Stimulated activated CD4-positive, alpha-beta T cell treated with anti-CD3 and anti-CD28 coated beads, TNF-alpha, amount 100 ng/mL, for 1 hour (primary cell): ENCODE measurements at places on chromosomes 6 and 20.

DNA sequence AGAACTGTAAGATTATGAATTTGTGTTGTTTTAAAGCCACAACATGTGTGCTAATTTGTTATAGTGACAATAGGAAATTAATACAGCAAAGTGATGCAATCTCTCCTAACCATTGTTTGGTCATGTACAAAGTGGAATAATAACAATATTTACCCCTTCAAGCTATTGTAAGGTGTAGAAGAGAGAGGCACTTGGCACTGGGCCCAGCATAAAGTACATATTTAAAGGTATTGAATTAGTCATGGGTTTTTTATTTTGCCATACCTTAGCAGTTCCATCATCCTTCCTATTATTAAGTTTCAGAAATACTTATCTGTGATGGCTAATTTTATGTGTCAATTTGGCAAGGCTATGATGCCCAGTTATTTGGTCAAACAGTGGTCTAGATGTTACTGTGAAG is 322.4 kb upstream of the TSHZ2 start:
- no peak for DNase-seq

DNA sequence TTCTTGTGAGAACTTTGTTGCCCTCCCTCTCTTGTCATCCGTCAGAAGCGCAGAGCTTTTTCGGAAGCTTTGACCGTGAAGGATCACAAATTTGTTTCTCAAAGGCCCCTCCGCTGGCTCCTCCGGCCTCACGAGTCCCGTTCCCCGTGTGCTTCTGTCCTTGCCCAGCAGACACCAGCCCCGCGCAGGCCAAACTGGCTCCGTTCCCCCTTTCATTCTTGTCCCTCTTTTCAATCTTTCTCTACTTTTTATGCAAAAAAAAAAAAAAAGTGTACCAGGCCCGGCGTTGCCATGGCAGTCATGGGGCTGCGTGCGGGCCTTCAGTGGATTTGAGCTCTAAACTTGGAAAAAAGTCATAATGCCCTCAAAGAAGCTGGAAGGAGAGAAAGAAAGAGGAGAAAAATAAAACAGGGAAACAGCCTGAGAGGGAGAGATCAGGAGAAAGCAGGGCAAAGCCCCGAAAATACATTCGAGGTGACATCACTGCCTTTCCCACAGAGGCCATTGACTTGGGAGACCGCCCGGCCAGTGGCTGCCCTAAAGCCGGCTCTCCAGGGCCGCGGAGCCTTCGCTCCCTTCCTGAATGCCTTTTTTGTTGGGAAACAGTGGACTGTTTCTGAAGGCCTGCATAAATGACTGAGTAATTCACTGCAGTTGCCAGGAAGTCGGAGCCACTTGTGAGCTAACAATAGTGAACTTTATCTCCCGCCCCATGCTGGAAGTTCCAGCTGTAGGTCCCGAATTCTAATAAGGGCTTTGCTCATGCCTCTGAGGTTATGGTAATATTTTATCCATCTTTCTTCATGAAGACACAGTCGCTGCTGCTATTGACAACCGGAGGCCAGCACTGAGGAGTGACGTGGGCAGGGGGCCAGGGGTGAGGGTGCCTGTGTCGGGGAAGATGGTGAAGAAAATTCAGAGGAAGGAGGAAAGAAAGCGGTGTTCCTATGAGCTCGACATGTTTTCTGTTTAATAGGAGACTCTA is 670.9 kb downstream of the QKI start:
- no peak for DNase-seq

- DNase-seq, result no peak
Measured at GRCh38 chr20:4795394-4795793, 73.7 kb downstream of the PRND start.

- no peak for DNase-seq
Measured at GRCh38 chr20:38143238-38143645, 21.8 kb downstream of the TGM2 start.

GRCh38 chr6:24925661-24926060 is 10.1 kb downstream of the RIPOR2 start:
- DNase-seq, result no peak

DNA sequence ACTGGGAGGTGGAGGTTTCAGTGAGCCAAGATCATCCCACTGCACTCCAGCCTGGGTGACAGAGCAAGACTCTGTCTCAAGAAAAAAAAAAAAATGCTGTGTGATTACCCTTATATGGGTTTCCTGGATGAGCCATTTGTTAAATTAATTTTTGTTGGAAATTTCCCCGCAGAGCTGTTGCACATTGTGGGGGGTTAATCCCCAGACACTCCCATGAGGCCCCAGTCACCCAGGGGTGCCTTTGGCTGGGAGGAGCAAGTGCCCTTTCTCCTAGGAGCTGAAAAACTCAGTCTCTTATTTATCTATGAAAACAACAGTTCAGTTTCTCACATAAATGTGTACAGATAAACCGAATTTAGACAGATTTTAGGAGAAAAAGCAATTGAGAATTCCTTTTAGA is 4.7 kb upstream of the DEFB132 start:
- DNase-seq, result no peak

DNA sequence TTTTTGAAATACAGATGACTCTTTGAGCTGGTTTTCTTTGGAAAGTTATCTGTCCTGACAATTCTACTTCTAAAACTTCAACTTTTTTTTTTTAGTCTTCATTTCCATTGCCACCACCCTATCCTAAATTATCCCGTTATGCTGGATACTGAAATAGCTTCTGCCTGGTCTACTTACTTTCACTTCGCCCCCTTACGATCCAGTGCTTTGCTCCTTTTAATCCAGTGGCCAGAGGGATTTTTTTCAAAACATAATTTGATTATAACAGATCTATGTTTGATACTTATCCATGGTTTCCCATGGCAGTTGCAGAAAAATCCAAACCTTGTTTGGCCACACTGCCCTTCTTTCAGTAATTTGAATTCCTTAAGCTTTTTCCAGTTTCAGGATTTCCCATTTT is 27.4 kb downstream of the ASXL1 start:
- no peak for DNase-seq

GRCh38 chr20:43662943-43663655 is 3.8 kb upstream of the MYBL2 start:
- DNase-seq, result no peak

DNA sequence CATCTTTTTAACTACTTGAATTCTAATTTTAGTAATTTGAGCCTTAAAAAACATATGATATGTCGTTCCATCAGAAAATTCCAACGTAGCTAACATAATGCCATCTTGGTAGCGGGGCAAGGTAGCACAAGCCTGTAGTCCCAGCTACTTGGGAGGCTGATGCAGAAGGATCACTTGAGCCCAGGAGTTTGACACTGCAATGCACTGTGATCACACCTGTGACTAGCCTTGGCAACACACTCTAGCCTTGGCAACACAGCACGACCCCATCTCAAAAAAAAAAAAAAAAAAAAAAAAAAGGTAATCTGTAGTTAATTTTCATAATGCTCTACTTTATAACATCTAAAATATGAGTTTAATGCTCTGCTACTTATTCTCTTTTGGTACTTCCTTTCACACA is 6.7 kb downstream of the BCLAF1 start:
- no peak for DNase-seq

DNA sequence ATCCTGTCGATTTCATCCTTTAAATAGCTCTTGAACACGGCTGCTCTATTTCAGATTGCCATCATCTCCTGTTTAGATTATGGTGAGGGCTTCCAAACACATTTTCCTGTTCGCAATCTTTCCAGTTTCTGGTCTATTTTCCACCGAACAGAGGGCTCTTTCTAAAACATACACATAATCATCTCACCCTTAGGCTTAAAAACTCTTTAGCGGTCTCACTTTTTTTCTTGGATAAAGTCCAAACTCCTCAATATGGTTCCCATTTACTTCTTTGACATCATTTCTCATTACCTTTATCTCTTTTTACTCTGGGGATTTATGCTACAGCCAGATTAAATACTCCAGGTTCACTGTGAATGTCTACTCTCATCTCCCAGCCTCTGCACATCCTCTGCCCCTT is 103.4 kb upstream of the STMND1 start:
- no peak for DNase-seq

- DNase-seq, result no peak
Measured at GRCh38 chr6:4377603-4378002, 242.2 kb upstream of the ECI2 start.
